ENCODE measurements at places on chromosomes 1 and 21.
A peak's percentile ranks its signal among the peaks of the same experiment; 100 is the strongest.

- no peaks in the 10 kb centered on the region for H3K27me3 ChIP-seq
- H3K27ac ChIP-seq = peak overlapping the region; percentile 60
- DNase-seq = peak; percentile 85
- H3K4me3 ChIP-seq = peak overlapping the region; percentile 37
Measured at GRCh38 chr1:89262643-89263042, 10.0 kb downstream of the GBP5 start.

DNA sequence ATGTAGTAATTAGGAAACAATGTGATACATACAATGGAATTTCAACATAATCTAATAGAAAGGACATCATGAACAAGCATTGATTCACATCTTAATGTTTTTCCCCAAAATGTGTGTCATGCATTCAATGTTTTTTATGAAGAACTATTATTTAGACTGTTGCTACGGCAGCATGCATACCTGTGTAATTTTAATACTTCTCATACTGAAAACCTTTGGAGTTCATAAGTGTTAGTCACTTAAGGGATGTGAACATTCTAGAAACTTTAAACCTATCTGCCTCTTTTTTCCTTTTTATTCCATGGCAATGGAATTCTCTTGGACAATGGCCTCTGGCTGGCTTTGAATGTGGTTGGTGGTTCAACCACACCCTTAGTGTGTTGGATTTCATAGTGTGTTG lies 48.6 kb downstream of the TMPRSS15 start:
- no peaks in the 10 kb centered on the region for H3K27me3 ChIP-seq
- H3K4me1 ChIP-seq = no peaks in the 10 kb centered on the region
- H3K36me3 ChIP-seq = no peaks in the 10 kb centered on the region
- H3K4me3 ChIP-seq = no peak overlapping the region
- H3K27ac ChIP-seq = no peak overlapping the region
- no peak for DNase-seq

GRCh38 chr1:113415310-113416070 lies 25.2 kb downstream of the MAGI3 start:
- no peak overlapping the region for H3K4me3 ChIP-seq
- H3K4me1 ChIP-seq = no peaks in the 10 kb centered on the region
- H3K27me3 ChIP-seq = no peaks in the 10 kb centered on the region
- H3K36me3 ChIP-seq = no peaks in the 10 kb centered on the region
- H3K27ac ChIP-seq = no peak overlapping the region
- DNase-seq = peak; percentile 26

- no peak overlapping the region for H3K4me3 ChIP-seq
- H3K4me1 ChIP-seq = no peaks in the 10 kb centered on the region
- no peak overlapping the region for H3K27ac ChIP-seq
- no peaks in the 10 kb centered on the region for H3K27me3 ChIP-seq
- H3K36me3 ChIP-seq = 0 out of 2 replicates have a peak, but pooled peaks cover 3% of the 10 kb centered on the region
Measured at GRCh38 chr1:171600862-171601261, 21.2 kb upstream of the MYOCOS start.

DNA sequence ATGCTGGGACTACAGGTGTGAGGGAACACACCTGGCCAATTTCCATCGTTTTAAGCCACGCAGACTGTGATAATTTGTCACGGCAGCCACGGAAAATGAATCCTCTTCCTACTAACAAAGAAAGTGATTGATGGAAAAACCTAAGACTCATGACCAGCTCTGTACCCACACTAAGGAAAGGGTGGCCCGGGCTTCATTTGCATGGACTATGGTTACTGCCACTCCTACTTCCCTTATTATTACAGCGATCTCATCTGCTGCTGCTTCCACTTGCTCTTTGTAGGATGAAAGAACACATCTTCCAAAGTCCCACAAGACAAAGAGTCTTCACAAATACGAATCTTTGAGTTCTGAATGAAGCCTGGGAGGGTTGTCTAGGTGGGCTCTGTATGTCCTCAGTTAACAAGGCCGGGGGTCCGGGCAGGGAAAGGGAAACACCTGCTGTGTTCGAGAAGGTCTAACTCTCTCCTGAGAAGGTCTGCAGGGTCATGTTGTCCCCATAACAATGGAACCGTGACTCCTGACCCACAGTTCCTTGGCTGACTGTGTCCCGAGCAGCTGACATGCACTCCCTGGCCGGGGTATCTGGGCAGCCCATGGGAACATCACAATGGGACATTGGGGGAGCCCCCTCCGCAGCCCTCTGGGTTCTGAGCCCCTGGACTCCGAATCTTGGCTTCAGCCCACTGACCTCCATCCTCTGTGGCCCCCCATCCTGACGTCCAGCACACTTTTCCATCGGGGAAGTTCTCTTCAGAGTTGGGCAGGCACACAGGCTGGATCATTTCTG lies 13.3 kb upstream of the TFF1 start:
- DNase-seq = no peak
- no peak overlapping the region for H3K27ac ChIP-seq
- H3K4me1 ChIP-seq = no peaks in the 10 kb centered on the region
- H3K27me3 ChIP-seq = peaks cover 5% of the 10 kb centered on the region

DNA sequence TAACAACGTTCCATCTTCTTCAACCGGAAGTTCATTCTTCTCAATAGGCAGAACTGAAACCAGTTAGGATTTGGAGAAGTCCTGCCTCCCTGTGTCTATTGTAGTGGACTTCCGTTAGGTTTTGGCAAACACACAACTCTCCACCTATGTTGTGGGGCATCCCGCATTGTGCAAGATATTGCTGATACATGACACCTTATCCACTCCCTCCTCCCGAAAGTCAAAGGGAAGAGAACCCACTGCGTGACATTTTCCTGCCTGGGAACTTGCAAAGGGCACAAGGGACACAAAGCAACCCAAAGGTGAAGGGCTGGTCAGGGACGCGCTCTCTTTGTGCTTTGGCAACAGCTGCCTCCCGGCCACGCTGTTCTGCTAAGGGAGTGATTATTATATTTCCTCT lies 164.8 kb downstream of the TPR start:
- DNase-seq = no peak
- no peaks in the 10 kb centered on the region for H3K36me3 ChIP-seq
- H3K27ac ChIP-seq = no peak overlapping the region
- H3K27me3 ChIP-seq = no peaks in the 10 kb centered on the region

- no peaks in the 10 kb centered on the region for H3K27me3 ChIP-seq
- no peak overlapping the region for H3K27ac ChIP-seq
- DNase-seq = no peak
- peaks cover 5% of the 10 kb centered on the region for H3K36me3 ChIP-seq
Measured at GRCh38 chr21:28923439-28923975, 69.2 kb downstream of the LTN1 start.

DNA sequence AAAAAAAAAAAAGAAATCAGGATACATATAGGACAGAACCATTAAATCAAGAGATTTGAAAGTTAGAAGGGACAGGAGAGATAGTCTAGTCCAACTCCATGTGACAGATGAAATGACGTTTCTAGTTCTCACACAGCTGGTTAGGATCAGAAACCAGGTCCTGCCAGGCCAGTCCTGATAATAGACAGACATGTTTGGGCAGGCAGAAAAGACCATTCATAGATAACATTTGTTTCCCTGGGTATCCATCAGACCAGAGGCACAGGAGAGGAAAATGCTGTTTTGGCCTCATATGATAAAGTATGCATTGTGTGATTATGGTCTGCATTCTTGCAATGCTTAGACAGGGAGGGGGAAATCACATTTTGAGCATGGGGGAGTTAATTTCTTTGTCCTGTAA lies 29.3 kb downstream of the ZBTB8B start:
- H3K4me3 ChIP-seq = no peak overlapping the region
- no peak for DNase-seq
- no peaks in the 10 kb centered on the region for H3K4me1 ChIP-seq
- H3K27ac ChIP-seq = no peak overlapping the region
- no peaks in the 10 kb centered on the region for H3K27me3 ChIP-seq
- no peaks in the 10 kb centered on the region for H3K36me3 ChIP-seq

GRCh38 chr1:56068908-56069307 lies 510.5 kb downstream of the PLPP3 start:
- H3K36me3 ChIP-seq = no peaks in the 10 kb centered on the region
- H3K4me1 ChIP-seq = peaks cover 58% of the 10 kb centered on the region
- H3K27me3 ChIP-seq = no peaks in the 10 kb centered on the region

DNA sequence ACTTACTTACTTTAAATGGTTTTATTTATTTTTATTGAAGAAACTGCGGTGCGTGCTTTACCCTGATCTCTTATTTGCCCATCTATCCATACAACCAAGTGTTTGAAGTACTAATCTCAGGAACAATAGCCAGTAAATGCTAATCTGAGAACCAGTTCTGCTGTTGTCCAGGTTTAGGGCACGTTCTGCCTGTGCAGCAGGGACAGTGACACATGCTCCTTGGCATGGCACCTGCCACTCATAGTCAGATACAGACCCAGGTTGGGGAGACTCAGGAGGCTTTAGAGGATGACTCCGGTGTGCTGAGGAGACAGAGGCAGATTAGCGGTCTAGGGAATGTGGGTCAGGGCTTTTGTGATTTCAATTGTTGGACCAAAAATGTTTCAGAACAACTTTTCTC lies 83.6 kb downstream of the NRIP1 start:
- H3K27me3 ChIP-seq = no peaks in the 10 kb centered on the region

DNA sequence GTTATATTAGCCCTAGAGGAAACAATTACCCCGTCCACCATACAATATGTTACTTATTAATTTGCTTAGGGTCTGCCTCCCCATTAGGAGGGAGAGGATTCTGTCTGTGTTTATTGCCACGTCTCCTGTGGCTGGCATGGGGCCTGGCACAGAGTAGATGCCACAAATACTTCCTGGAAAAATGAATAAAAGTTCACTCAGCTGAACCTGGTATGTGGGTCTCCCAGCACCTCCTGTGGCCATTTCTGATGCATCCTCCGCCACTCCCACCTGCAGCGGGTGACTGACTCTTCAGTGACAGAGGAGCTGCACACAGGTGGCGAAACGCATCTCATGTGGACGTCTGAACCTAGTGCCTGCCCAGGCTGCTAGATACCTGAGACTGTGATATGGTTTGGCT lies 112.7 kb downstream of the CLIC6 start:
- H3K36me3 ChIP-seq = no peaks in the 10 kb centered on the region
- no peak overlapping the region for H3K4me3 ChIP-seq
- no peak overlapping the region for H3K27ac ChIP-seq
- DNase-seq = no peak
- no peaks in the 10 kb centered on the region for H3K4me1 ChIP-seq

- no peak overlapping the region for H3K4me3 ChIP-seq
- peaks cover 29% of the 10 kb centered on the region for H3K36me3 ChIP-seq
- no peak overlapping the region for H3K27ac ChIP-seq
- no peaks in the 10 kb centered on the region for H3K27me3 ChIP-seq
Measured at GRCh38 chr1:39346872-39347271, 142.4 kb downstream of the MACF1 start.

DNA sequence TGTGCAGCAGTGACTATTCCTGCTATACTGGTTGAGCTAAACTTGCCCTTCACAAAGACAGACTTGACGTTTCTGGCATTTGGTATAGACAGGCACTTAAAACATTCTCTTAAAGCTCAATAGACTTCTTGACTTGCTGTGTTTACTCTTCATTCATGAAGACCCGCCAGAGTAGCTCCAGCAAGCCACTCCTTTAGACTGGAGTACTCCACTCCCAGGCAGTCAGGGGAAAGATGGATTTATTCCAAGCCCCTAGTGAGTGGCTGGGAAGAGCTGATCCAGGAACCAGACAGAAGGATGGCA lies 70.7 kb downstream of the EVA1C start:
- H3K4me1 ChIP-seq = peaks cover 5% of the 10 kb centered on the region
- DNase-seq = no peak
- no peak overlapping the region for H3K27ac ChIP-seq

DNA sequence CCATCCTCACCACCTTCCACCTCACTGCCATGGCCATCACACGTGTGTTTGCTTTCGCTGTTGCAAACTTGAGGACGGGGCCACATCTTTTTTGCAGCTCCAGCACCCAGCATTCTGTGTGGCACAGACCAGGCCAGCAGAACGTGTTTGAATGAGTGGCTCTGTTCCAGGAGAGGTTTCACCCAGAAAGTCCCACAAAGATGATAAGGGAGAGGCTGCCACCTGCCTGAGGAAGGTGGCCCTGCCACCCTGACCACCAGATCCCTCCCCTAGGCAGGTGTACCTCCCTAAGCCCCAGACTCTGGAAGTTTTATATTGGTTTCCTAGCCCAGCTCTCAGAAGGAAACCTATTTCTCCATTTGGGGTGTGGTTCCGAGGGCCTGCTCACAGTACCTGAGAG lies 252.1 kb downstream of the KAZN start:
- H3K27ac ChIP-seq = no peak overlapping the region
- no peak overlapping the region for H3K4me3 ChIP-seq
- no peak for DNase-seq
- no peaks in the 10 kb centered on the region for H3K27me3 ChIP-seq
- peaks cover 13% of the 10 kb centered on the region for H3K4me1 ChIP-seq
- H3K36me3 ChIP-seq = no peaks in the 10 kb centered on the region

- H3K4me1 ChIP-seq = peaks cover 29% of the 10 kb centered on the region
- no peak overlapping the region for H3K27ac ChIP-seq
- peak; percentile 41 for DNase-seq
- no peak overlapping the region for H3K4me3 ChIP-seq
- H3K36me3 ChIP-seq = no peaks in the 10 kb centered on the region
Measured at GRCh38 chr1:228162286-228163006, 3.2 kb upstream of the IBA57 start.

DNA sequence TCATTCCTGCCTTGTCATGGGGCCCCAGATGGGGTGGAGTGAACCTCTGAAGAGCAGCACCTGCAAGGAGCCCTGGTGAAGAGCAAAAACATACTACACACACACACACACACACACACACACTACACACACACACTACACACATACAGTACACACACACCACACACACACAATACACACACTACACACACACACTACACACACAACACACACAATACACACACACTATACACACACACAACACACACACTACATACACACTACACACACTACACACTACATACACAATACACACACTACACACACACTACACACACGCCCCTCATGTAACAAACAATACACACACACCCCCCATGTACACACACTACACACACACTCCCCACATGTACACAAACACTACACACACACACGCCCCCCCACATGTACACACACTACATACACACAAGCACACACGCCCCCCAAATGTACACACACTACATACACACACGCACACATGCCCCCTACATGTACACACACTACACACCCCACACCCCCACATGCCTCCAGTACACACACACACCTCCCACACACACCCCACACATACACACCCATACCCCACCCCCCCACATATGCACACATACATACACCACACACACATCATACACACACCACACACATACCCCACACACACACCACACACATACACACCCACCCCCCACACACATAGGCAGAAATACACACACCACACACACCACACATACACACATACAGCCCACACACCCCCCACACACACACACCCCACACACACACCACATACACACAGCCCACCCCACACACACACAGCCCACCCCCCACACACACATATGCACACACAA lies 9.3 kb downstream of the SLC2A5 start:
- H3K36me3 ChIP-seq = no peaks in the 10 kb centered on the region
- H3K27me3 ChIP-seq = no peaks in the 10 kb centered on the region
- H3K4me1 ChIP-seq = peaks cover 28% of the 10 kb centered on the region

All from GM23248 (cell line).